ENCODE measurements at places on chromosomes 7 and 10.
A peak's percentile ranks its signal among the peaks of the same experiment; 100 is the strongest.

DNA sequence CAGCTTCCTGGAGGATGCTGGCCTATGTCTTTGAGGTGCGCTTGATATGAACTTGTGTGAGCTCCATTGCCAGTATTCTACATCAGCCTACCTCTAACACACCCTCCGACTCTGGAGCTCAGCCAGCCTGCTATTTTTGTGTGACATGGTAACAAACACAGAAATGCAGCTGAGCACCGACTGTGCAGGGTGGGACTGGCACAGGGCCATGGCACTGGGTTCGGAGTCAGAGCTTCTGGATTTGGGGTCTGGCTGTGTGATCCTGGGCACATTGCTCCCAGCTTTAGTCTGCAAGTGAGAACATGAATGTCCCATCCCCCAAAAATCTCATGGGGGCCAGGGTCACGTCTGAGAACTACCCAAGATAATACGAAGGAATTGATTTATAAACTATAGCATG lies 257.2 kb upstream of the CTBP2 start:
- peak; percentile 1 for DNase-seq

DNA sequence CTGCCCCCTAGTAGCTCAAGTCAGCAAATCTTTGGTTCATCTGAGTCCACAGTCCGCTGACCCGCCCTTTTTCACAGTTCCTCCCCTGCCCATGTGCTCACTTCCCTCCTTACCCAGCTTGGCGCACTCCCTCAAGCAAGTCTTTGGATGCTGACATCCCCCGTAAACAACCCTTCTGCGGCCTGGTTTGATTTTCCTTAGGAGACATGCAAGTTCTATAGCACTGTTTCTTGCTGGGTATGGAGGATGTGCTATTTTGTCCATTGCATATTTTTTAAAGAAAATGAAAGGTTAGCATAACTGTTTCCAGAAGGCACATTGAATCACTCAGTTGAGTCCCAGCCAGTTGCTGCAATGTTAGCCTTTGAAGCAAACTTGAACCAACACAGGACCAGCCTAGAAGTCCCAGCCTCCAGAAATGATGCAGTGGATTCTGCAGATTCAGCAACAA lies 38.2 kb downstream of the HTRA1 start:
- DNase-seq = no peak

GRCh38 chr10:103986360-103986759 lies 19.4 kb downstream of the SLK start:
- DNase-seq = no peak

DNA sequence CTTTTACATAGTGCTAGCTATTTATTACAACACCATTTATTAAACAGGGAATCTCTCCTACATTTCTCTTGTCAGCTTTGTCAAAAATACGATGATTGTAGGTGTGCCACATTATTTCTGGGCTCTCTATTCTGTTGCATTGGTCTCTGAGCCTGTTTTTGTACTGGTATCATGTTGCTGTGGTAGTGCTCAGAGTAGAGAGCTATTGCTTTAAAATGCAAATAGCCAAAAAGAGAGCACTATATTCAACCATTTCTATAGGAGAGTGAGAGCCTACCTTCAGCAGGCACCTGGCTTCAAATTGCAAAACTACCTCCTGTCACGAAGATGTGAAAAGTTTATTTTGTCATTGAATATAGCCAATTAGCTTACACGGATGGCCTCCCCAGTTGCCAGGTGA lies 8.1 kb downstream of the ZNF92 start:
- DNase-seq = no peak

GRCh38 chr10:79246209-79246581 lies 101.1 kb upstream of the PPIF start:
- DNase-seq = no peak

DNA sequence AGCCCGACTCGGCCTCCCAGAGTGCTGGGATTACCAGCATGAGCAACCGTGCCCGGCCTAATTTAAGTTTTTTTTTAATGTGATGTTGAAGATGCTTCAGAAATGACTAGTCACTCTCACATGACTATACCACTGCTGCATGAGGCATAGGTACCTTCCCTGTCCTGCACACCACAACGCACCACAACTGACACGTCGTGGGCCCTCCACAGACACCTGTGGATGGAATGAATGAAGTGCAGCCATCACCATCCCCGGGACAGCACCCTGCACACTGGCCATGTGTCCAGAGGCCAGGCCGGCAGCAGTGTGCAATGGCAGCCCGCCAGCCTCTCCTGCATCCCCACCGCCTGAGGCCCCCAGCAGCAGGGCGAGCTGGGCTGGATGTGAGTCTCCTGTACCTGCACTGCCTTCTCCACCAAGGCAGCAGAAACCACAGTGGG lies 55.1 kb downstream of the VOPP1 start:
- no peak for DNase-seq

DNA sequence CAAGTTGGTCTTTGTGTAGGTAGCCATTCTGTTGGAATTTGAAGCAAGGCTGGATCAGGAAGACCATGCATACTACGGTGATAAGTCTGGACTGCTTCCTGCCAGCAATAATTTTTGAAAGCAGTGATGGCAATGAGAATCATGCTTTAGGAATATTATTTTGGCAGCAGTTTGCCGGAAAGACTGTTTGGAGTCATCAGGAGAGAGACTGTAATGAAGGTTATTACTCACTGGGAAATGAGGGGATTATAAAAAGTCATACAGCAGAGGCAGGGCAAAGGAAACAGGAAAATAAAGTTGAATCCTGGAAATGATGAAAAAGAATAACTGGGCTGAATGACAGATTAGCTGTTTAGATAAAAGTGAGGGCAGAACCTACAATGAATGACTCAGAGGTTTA lies 1136.8 kb upstream of the AUTS2 start:
- DNase-seq = no peak

GRCh38 chr7:117718116-117718835 lies 155.0 kb downstream of the CTTNBP2 start:
- DNase-seq = no peak

DNA sequence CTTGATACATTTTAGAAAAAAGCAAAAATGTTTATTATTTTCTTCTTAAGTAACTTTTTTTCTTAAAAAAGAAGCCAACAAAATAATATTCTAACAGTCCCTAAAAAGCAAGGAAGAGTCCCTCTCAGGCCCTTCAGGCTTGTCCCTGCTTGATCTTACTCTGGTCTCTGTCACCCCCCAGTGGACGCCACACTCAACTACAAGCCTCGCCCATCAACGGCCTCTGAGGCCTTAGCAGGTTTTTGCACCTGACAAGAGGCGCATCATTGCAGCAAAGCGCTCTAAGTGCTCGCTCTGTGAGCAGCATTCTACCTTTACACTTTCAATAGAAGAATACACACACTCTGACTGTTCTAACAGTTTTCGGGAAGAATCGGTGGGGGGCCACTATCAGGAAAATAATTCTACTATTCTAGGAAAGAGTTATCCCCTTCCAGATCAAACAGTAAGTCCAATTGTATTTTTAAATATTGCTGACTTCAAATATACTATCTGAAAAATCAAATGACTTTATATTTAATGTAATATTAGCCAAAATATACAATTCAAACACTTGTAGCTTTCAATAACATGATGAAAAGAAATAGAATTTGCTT lies 139.2 kb downstream of the USP6NL start:
- DNase-seq = peak; percentile 19

DNA sequence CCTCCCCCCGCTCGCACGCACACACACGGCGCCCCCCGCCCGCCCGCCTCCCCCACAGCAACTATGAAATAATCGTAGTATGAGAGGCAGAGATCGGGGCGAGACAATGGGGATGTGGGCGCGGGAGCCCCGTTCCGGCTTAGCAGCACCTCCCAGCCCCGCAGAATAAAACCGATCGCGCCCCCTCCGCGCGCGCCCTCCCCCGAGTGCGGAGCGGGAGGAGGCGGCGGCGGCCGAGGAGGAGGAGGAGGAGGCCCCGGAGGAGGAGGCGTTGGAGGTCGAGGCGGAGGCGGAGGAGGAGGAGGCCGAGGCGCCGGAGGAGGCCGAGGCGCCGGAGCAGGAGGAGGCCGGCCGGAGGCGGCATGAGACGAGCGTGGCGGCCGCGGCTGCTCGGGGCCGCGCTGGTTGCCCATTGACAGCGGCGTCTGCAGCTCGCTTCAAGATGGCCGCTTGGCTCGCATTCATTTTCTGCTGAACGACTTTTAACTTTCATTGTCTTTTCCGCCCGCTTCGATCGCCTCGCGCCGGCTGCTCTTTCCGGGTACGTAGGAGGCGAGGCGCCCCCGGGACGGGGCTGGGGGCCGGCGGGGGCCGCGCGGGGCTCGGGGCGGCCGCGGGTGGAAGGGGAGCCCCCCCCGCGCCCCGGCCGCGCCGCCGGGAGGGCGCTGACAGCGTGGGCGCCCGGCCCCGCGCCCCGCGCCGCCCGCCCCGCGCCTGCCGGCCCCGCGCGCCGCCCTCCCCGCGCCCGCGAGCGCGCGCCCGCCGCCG lies 441 bp downstream of the BMI1 start:
- peak; percentile 49 for DNase-seq

GRCh38 chr7:88200789-88201188 lies 19.0 kb downstream of the SRI start:
- DNase-seq = peak; percentile 79

DNA sequence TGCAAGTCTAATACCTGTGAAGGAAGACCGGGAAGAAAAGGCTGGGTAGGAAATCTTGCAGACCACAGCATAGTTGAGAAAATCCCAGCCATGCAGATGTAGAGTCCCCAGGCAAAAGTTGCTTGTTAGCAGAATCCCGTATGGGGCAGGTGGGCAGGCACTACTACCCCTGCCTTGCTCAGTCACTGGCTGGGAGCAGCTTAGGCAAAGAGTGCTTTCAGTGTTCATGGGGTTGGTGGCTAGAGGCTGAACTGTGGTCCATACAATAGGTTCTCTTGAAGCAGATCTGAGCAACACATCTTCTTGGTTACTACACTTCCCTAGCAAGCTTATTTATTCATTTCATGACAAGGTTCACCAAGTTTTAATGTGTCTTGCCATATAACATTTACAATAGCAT lies 92.6 kb downstream of the AHCYL2 start:
- DNase-seq = no peak

GRCh38 chr7:82339958-82340357 lies 103.6 kb downstream of the CACNA2D1 start:
- no peak for DNase-seq

- no peak for DNase-seq
Measured at GRCh38 chr10:121289800-121290199, 308.4 kb downstream of the FGFR2 start.

DNA sequence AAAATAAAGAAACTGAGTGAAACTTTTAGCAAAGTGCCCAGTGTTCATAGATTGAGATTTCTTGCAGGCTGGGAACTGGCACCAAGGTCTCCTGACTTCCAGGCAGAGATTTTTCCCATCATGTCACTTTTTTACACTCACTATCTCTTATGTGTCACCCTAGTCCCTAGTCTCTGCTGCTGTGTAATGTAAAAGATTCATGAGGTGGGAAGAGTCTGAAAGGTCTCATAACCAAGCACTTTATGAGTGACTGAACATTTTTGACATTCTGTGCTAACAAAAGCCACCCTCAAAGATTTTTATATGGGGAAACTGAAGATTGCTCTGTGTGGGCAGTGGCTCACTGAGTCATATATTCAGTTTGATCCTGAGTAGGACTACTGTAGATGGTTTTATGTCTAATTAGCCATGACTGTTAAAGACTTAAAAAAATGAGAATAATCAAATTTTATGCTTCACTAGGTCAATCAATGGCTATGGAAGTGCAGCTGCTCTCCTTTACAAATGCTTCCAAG lies 900.3 kb upstream of the SORCS1 start:
- DNase-seq = no peak

DNA sequence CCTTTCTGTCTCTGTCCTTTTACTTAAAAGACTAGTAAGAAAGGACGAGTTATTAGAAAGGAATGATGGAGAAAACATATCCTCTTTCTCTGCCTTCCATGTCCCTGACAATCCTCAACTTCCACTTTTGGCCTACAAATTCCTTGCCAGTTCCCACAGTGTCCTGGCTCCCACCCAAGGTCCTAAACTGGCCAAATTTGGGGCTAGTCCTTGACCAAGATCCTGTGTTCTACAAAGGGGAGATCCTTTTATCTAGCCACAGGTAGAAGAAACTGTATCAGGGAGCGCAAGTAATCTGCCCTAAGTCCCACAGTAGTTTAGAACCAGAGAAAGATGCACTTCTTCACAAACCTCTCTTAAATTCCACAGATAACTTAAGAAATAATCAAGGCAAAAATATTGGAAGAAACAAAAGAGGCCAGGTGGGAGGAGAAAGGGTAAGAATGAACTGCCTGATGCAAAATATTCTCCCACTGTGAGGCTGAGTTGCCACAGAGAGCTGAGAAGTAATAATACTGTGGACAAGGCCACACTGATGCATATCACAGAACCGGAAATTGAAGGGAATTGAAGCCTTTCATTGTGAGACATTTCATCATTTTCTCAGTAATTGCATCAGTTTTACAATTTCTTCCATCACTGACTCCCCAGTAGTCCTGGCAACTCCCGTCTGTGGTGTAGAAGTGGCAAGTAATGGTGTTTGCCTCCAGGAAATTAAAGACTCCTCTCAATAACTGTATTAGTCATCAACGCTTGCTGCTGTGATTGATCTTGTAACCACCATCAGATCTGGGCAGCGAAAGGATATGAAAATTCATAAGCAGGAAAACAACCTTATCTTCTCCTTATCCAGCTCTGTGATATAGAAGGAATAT lies 47.2 kb downstream of the DNAJC12 start:
- DNase-seq = no peak

GRCh38 chr10:132408823-132409666 lies 12.0 kb downstream of the PWWP2B start:
- no peak for DNase-seq

DNA sequence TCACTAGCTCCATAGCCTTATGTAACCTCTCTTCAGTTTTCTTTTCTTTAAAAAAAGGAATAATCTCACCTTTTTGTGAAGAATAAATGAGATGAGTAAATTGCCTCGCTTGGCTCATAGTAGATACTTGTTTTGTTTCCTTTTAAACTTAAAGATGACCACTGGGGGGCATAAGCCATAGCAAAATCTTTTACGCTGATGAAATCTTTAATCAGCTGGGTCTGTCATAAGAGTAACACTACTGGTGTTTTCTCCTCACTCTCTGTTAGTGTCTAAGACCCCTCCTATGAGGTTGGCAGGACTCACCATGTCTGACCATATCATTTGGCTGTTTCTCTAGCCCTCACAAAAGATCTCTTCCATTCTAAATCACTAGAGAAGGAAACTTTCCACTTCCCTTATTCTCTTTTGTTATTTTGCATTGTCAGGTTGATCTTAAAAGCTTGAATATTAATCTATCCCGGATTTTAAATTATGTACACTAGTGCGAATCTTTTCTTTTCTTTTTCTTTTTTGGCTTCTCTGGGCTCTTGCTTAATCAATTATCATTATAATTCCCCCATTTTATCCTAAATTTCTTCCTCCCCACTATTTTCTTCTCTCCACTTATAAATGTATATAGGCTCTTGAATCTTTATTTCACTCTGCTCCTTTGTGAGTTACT lies 12.5 kb downstream of the STAG3 start:
- DNase-seq = no peak

DNA sequence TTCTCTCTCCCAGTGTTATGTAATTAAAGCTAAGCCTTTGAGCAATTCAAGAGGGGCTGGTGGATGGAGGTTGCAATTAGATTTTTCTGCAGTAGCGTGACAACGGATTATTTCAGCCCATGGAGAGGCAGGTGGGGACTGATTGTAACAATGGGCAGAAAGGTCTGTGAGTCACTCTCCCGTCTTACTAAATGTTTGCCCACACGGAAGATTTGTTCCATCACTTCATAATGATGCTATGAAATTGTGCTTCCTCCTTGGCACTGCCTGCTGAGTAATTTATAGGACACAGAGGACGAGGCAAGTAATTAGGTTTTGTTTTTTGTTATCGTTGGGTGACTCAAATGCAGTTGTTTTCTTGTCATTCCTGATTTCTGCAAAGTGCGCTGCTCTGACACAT lies 594.5 kb upstream of the DPP6 start:
- no peak for DNase-seq
